ENCODE measurements at places on chromosomes 1 and 21.

DNA sequence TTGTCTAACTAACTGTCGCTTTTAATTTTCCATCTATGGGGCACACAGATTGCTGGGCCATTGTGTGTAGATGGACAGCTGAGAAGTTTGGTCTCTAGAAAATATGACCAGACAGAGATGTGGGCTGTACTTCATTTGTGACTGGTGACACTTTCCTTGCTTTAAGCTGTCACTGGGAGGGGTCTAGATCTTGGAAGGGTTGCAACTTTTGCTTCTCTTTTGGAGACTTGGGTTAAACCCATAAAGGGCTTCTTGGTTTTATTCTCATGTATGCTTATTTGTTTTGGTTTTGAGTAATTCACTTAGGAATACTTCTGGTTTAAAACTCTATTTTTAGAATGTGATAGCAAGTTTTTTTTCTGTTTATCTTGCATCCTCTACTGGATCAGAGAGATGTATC, 80.2 kb downstream of the ETS2 start:
- DNase-seq = no peak

DNA sequence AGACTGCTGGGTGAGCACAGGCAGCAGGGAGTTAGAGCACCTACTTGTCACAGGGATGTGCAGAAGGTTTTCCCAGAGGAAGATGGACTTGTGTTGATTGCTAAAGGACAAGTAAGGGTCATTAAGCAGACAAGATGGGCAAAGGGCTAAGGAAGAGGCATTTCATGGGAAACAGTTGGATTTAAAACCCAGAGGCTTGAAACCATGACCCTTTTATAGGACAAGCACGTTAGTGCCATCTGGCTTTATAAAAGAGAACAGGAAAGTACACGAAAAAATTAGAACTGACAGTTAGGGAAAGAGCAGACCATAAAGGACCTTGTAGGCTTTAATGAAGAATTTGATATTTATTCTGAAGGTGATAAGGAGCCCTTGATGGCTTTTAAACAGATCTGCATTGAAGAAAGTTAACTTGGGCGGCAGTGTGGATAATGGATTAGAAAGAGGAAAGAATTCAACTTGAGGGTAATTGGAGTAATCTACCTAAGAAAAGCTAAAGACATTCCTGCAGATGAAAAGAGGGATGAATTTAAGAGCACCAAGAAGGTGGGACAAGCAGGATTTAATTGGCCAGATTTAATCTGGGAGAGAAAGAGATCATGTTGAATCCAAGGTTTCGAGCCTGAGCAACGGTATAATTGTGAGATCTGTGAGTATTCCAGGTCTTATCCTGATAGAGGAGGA, 68.6 kb downstream of the ZC3H11B start:
- DNase-seq = no peak

DNA sequence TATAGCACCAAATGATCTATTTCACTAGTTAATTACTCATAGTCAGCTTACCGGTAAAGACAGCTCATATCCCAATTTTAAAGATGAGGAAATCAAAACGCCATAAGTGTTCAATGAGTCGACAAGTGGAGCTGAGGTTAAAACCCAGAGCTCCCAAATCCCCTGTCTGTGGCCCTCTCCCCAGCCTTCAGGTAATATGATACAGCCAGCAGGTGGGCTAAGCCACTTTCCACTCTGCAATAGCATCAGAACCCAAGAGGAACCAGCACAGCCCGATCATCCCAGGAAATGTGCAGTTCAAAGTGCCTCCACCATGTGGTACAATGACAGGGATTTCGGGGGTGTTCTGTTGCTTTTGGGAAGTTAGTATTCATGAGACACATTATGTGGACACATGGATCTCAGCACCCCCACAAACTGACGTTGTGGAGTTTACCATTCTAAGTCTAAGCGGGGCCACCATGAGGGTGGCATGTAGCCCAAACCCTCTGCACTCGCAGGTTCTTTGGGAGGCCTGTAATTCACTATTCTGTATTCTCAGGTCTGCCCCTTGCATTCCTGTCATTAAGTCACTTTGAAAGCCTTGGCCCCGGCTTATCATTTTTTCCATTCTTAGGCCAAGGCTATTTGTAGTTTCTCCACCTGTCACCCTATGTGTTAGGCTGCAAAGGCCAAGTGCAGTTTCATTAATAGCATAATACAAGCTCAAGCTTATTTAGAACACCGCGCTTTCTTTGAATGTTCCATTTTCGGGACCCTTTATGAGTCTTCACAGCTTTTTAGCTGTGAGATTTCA, 26.3 kb upstream of the ACTN2 start:
- no peak for DNase-seq

- DNase-seq = no peak
Measured at GRCh38 chr1:91884459-91885212, 1.3 kb downstream of the TGFBR3 start.

DNA sequence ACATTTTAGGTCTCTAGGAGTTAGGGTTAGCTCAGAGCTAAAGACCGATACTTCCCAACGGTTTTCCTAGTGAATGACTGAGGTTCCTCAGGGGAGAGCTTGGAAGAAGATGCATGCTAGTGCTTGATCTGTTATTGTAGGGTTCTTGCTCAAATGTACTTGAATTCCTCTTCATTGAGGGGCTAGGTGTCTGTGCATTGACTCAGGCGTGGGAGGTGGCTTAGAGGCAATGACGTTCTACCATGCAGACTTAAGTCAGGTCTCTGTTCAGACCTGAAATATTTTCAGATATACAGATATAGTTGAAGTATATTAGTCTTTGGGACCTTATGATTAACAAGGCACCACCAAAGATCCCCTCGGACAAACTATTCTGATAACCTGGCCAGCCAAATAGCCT, 23.5 kb downstream of the S100A10 start:
- DNase-seq = no peak

DNA sequence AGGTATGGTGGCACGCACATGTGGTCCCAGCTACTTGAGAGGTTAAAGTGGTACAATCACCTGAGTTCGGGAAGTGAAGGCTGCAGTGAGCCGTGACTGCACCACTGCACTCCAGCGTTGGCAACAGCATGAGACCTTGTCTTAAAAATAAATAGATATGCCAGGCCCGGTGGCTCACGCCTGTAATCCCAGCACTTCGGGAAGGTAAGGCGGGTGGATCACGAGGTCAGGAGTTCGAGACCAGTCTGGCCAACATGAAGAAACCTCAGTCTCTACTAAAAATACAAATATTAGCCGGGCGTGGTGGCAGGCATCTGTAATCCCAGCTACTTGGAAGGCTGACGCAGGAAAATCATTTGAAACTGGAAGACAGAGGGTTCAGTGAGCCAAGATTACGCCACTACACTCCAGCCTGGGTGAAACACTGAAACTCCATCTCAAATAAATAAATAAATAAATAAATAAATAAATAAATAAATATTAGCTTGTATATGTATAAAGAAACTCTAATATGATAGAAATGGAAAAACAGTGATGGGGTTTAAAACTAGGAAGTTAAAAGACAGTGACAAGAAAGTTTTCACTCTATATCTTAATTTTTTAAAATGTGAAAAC, 18.8 kb downstream of the GATAD2B start:
- no peak for DNase-seq

DNA sequence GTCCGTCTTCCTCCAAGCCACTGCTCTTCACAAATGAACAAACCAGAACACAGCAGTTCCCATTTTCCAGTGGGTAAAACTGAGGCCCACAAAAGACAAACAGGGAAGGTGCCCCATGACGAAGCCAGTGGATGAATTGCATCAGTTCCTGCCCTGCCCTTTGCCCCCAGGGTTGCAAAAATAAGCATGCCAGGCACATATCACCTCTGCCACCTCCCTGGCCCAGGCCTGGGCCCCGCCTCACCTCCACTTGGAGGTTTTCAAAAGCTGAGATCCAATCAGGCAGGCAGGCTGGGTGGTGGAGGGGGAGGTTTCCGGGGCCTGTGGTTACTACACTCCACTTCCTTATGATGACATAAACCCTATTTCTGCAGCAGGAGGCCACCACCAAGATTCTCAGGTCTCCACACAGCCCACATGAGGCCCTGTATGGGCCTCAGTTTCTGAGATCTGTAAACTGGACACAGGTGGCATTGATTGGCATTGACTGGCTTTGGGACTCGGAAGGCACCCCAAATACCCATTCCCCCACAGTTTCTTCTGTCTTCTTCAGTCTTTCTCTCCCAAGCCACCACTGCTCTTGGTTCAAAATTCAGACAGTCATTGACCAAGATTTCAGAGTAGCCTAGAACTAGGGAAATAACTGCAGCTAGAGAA, 4.1 kb downstream of the KIF21B start:
- DNase-seq = no peak

DNA sequence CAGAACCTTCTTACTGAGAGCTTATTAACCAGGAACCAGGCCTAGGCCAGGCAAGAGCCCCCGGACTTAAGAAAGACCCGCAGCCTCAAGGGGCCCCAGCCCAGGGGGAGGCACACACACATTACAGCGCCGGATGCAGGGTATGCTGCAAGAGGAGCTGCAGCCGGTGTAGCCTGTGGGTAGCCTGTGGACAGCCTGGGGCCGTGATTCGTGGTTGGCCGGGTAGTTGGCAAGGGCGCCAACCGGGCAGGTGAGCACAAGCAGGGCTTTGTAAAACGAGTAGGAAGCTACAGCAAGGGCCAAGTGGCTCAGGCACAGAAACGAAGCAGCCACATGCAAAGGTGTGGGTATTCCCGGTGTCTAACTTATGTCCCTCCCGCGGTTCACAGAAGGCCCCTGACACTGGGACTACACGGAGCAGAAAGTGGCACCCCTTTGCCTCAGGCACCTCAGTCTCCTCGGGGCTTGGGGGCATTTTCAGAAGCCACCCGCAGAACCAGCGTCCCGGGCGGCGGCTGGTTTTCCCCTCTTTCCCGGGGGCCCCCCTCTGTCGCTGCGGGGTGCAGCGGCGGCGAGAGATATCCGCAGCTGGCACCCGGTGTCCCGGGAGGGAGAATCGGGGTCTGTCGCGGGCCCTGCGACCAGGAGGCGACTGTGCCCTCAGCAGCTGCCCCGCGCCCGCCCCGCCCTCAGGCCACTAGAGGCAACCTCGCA, 40.8 kb downstream of the KIAA1614 start:
- no peak for DNase-seq

GRCh38 chr1:245604979-245605378, 450.2 kb downstream of the KIF26B start:
- DNase-seq = no peak

GRCh38 chr1:222068937-222069336, 327.0 kb upstream of the DUSP10 start:
- DNase-seq = no peak

- DNase-seq = no peak
Measured at GRCh38 chr21:35764586-35764985, 295.7 kb downstream of the SETD4 start.

- no peak for DNase-seq
Measured at GRCh38 chr1:223022641-223023473, 120.2 kb downstream of the TLR5 start.

DNA sequence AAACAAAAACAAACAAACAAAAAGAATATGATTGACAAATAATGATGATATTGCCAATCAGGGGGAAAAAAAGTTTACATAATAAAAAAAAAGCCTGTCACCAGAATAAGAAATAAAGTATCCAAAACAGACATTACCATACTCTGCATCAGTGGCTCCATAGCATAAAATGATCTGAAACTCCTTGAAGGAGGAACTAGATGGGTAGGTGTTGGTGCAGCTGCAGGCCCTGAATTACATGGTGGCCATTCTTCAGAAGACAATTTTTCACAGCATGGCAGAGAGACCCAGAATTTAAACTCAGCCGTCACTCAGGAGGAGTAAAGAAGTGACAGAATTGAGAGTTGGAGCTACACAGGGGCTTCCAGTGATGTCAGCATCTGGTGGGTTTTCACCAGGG, 60.2 kb downstream of the GLUL start:
- DNase-seq = no peak

- no peak for DNase-seq
Measured at GRCh38 chr1:55052221-55053142, 13.1 kb downstream of the PCSK9 start.

- no peak for DNase-seq
Measured at GRCh38 chr1:205230982-205231381, 3.2 kb downstream of the TMCC2 start.

- no peak for DNase-seq
Measured at GRCh38 chr1:157842939-157843338, 1.3 kb upstream of the CD5L start.

DNA sequence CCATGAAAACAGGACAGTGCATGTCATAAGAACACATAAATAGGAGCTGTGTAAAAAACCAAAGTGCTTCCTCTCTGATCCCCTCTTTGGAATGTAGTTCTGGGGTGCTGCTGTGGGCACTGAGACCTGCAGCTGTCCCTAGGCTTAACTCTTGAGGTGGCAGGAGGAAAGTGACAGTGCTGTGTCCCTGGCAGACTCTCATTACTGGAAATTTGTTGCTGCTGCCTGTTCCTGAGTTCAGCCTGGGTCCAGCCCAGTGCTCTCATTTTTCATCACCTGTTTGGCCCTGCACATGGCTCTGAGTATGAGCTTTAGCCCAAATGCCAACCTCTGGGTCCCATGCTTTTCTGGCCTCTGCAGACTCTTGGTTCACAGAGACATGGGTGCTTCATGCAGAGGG, 329.3 kb downstream of the DSCAM start:
- no peak for DNase-seq

DNA sequence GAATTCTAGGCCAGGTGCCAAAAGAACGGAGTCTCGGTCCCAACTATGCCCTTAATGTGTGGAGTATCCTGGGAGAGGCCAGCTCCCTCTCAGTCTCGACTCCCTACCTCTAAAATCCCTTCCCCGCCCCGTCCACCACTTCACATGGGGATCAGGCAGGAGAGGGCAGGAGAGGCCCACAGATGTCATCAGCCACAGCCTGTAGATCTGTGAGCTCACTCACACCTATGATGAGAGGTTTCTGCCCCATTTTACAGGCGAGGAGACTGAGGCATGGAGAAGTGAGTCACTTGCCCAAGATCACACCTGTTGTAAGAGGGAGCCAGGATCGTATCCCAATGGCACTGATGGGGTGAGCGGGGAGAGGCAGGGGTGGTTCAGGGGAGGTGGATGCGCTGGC, 20.4 kb upstream of the EPHA8 start:
- no peak for DNase-seq

DNA sequence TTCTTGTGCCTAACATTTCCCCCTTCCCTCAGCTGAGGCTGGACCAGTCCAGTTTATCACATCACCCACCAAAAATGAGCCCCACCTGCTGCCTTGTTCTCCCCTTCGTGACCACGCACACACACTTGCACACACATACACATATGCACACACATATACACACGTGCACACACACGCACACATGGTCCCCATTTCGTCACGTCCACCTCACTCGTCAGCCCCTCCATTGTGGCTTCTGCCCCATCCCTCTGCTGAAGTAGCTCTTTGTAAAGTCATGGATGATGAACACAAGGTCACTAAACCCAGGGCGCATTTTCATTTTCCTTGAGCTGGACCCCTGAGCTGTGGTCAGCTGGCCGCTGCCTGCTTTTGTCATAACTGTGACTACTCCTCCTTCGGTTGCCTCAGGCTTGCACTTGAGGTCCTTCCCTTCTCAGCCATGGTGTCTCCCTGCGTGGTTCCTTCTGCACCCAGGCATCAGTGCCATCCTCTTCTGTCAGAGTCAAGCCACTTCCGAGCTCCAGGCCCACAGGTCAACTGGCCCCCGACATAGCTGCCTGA, 93.8 kb downstream of the SYT2 start:
- DNase-seq = no peak

- no peak for DNase-seq
Measured at GRCh38 chr1:245956225-245956624, 550.9 kb downstream of the SMYD3 start.

GRCh38 chr1:27360159-27361043, 6.4 kb downstream of the MAP3K6 start:
- DNase-seq = no peak

- no peak for DNase-seq
Measured at GRCh38 chr1:67564193-67564592, 120.8 kb upstream of the GADD45A start.

GRCh38 chr1:106980121-106980520, 76.4 kb upstream of the PRMT6 start:
- DNase-seq = no peak
